ENCODE measurements at places on chromosomes 1 and 21.

DNA sequence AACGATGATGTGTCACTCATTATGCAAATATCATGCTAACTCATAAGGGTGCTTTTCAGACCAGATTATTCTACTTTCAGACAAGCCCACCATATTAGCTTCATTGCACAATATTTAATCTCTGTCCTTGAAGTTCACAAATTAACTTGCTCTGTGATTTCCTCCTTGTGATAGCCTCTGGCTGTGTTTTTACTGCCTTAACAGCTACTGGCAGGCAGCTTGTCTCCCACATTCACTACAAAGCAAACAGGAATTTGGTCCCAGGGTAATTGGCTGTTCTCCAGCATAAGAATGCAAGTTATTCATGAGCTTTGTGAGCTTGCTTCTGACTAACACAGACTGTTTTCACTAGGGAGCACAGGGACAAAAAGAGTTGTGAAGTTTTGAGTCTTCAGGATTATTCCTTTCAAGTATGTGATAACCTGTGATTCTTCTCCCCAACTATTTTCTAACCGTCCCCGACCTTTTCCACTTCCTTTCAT lies 87.9 kb upstream of the HMCN1 start:
- no peak for DNase-seq

GRCh38 chr1:218365226-218365999 lies 20.3 kb downstream of the TGFB2 start:
- DNase-seq = no peak

GRCh38 chr1:86699186-86699585 lies 5.2 kb upstream of the SH3GLB1 start:
- DNase-seq = no peak

- no peak for DNase-seq
These were observed 5.4 kb downstream of the MYOG start for GRCh38 chr1:203080456-203080855.

- no peak for DNase-seq
These were observed 237.6 kb upstream of the DUSP10 start for GRCh38 chr1:221979444-221980032.
